ENCODE measurements at places on chromosomes 3 and 15.
A peak's percentile ranks its signal among the peaks of the same experiment; 100 is the strongest.

DNA sequence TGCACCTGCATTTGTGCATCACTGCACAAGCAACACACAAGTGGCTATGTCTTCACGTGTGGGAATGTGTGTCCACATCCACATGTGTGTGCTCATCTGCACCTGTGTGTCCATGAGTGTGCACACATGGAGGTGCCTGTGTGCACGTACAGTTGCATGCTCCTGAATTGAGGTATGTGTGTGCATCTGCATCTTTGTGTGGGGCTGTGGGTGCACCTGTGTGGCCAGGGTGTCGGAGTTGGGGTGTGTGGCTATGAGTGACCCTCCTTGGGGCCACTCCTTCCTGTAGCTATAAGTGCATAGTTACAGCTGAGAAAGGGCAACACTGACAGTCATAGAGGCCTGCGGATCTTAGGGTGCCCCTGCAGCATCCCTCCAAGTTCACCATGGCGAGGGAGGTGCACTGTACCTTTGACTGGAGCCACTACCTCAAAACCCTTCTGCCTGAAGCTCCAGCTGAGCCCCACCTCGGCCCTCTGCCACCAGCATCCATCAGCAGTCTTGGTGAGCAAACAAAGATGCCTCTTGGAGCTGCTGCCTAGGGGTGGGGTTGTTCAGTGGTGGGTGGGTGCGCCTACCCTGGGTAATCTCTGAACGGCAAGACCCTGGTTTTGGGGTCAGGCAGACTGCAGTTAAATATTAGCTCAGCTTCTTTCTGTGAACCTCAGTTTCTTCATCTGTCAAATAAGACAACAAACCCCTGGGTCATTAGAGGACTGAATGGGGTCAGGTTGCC lies 5.2 kb upstream of the HHATL start:
- H3K4me3 ChIP-seq: no peak overlapping the region
- no peaks in the 10 kb centered on the region for H3K36me3 ChIP-seq
- H3K27me3 ChIP-seq: no peaks in the 10 kb centered on the region
- no peak for DNase-seq

DNA sequence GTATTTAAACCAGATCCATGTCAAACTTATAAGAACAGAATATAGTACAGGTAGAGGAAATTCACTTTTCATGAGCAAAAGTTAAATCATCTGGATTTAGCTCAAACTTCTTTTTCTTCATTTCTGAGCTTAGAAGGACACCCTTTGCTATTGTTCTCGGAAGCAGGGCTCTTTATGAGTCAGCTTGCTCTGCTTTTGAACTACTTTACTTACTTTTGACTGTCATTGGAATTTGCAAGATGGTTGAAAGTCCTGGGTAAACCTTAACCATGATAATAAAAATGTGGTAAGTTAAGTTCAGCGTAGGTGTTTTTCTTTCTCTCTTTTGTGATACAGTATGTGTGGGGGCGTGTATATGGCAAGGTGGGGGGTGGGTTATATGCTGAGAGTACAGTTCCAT lies 312.7 kb upstream of the DPH6 start:
- no peaks in the 10 kb centered on the region for H3K27me3 ChIP-seq
- DNase-seq: no peak
- no peak overlapping the region for H3K4me3 ChIP-seq

GRCh38 chr3:149385617-149386298 lies 8.3 kb upstream of the TM4SF1 start:
- no peaks in the 10 kb centered on the region for H3K27me3 ChIP-seq
- H3K4me1 ChIP-seq: peaks cover 42% of the 10 kb centered on the region
- DNase-seq: no peak
- peak overlapping the region; percentile 92 for H3K27ac ChIP-seq
- no peak overlapping the region for H3K4me3 ChIP-seq

DNA sequence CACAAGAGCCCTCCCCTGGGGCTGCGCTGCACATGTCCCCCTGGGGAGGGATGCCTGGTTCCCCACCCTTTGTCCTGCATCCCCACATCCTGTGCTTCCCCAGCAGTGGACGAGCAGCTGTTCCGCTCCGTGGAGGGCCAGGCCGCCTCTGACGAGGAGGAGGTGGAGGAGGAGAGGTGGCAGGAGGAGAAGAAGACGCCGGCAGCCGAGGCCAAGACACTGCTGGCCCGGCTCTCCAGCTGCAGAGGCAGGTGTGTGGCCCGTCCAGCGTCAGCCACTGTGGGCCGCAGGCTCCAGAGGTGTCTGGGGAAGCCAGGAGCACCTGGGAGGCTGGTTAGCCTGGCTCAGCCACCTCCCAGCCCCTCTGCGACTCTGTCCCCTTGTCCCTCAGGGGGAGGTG lies 27.9 kb upstream of the GP9 start:
- no peak overlapping the region for H3K27ac ChIP-seq
- H3K27me3 ChIP-seq: no peaks in the 10 kb centered on the region
- DNase-seq: no peak
- H3K4me1 ChIP-seq: peaks cover 11% of the 10 kb centered on the region
- no peak overlapping the region for H3K4me3 ChIP-seq
- peaks cover 25% of the 10 kb centered on the region for H3K36me3 ChIP-seq

GRCh38 chr15:68599560-68600071 lies 20.8 kb downstream of the CORO2B start:
- no peak for DNase-seq
- no peak overlapping the region for H3K4me3 ChIP-seq
- peaks cover 14% of the 10 kb centered on the region for H3K4me1 ChIP-seq
- no peaks in the 10 kb centered on the region for H3K36me3 ChIP-seq
- no peak overlapping the region for H3K27ac ChIP-seq

DNA sequence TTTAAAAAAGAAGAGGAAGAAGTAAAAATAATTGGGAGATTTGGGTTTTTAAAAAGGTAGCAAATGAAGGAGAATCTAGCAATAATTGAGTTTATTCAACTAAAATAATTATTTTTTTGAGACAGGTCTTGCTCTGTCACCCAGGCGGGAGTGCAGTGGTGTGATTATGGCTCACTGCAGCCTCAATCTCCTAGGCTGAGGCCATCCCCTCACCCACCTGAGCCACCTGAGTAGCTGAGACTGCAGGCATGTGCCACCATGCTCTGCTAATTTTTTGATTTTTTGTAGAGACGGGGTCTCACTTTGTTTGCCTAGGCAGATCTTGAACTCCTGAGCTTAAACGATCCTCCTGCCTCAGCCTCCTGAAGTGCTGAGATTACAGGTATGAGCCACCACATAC lies 27.7 kb upstream of the ARF4 start:
- H3K27ac ChIP-seq: no peak overlapping the region
- peaks cover 35% of the 10 kb centered on the region for H3K36me3 ChIP-seq
- no peak overlapping the region for H3K4me3 ChIP-seq
- DNase-seq: no peak

- H3K4me3 ChIP-seq: no peak overlapping the region
- H3K36me3 ChIP-seq: no peaks in the 10 kb centered on the region
- H3K27me3 ChIP-seq: no peaks in the 10 kb centered on the region
- H3K27ac ChIP-seq: no peak overlapping the region
- no peaks in the 10 kb centered on the region for H3K4me1 ChIP-seq
- DNase-seq: no peak
Measured at GRCh38 chr3:177561365-177561764, 364.1 kb upstream of the TBL1XR1 start.

GRCh38 chr15:35301088-35301487 lies 216.0 kb upstream of the NANOGP8 start:
- H3K4me3 ChIP-seq: no peak overlapping the region
- H3K27me3 ChIP-seq: no peaks in the 10 kb centered on the region
- no peak for DNase-seq

DNA sequence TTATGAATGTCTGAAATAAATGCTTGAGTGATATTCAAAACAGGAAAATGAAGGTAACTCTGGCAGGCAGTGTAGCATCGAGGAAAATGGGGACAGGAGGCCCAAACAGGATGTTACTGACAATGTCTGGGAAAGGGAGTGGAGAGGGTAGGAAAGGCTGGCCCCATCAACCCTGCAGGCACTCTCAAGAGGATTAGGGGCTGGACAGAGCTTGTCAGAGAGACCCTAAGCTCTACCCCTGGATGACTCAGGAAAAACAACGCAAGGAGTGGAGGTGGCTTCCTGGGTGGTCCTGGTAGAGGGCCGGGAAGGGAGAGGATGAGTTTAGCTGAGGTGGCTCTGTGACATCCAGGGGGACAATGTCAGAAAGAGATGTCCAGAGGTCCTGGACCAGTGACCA lies 106.0 kb downstream of the RYK start:
- H3K36me3 ChIP-seq: peaks cover 16% of the 10 kb centered on the region
- H3K27ac ChIP-seq: no peak overlapping the region
- H3K4me3 ChIP-seq: no peak overlapping the region
- H3K27me3 ChIP-seq: no peaks in the 10 kb centered on the region

Data from stomach (tissue), 19 donors.